Spleen (tissue), 13 donors: ENCODE measurements at places on chromosomes 2 and 18. TPM values are rescaled to one million over a fixed set of nuclear protein-coding genes. Genes with fewer than 3 reads are reported as not detected.
A peak's percentile ranks its signal among the peaks of the same experiment; 100 is the strongest.

Gene FASTKD1
- polyA plus RNA-seq, result 28.7 TPM

DNA sequence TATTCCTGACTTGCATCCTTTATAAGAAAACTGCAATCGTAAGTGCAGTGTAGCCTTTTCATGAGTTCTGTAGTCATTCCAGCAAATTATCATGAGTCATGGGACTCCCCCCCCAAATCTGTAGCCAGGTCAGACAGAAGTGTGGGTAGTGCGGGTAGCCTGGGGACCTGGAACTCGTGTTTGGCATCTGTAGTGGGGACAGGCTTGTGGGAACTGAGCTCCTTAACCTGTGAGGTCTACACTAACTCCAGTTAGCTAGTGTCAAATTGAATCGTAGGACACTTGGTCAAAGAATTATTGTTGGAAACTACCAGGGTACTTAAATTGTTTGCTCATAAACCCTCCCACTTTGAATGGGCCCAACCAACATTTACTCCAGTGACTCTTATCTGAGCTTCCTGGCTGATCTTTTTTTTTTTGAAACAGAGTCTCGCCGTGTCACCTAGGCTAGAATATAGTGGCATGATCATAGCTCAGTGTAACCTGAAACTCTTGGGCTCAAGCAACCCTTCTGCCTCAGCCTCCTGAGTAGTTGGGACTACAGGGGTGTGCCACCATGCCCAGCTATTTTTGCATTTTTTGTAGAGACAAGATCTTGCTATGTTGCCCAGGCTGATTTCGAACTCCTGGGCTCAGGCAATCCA lies 12.4 kb downstream of the PFN4 start:
- H3K27me3 ChIP-seq, result no peaks in the 10 kb centered on the region
- no peak overlapping the region for H3K27ac ChIP-seq
- no peak overlapping the region for H3K4me3 ChIP-seq
- DNase-seq, result no peak
- no peaks in the 10 kb centered on the region for H3K36me3 ChIP-seq

Gene GALR1
- polyA plus RNA-seq, result not detected

DNA sequence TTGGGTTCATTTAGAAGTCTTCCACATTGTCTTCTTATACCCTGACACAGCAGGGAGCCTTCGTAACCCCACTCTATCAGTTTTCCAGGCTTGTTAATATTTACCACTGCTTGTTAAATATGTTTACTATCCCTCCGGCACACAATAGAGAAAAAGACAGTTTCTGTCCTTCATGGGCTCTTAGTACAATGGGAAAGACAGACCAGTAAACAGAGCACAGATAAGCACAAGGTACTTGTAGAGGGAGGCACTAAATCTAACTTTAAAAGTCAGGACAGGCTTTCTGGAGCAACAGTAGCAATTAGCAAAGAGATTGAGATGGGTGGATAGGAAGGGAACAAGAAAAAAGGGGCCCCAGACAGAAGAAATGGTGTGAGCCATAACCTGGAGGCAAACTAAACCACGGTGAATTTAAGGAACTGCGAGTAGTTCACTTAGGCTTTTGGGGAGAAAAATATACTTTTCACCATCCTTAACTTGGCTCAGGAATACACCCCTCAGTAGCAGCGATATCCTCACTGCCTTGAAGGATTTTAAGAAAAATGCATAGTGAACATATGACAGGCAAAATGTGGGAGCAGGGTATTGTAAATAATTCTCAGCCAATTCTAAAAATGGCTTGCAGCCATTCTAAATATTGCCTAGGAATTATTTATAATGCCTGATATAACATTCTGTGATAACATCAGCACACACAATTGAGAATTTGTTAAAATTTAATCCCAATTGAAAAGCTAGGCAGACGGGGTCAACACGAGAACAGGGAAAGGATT lies 383.7 kb downstream of the CDH2 start:
- no peak overlapping the region for H3K4me3 ChIP-seq
- H3K27me3 ChIP-seq, result no peaks in the 10 kb centered on the region
- no peak for DNase-seq
- H3K36me3 ChIP-seq, result no peaks in the 10 kb centered on the region
- H3K27ac ChIP-seq, result no peak overlapping the region

DNA sequence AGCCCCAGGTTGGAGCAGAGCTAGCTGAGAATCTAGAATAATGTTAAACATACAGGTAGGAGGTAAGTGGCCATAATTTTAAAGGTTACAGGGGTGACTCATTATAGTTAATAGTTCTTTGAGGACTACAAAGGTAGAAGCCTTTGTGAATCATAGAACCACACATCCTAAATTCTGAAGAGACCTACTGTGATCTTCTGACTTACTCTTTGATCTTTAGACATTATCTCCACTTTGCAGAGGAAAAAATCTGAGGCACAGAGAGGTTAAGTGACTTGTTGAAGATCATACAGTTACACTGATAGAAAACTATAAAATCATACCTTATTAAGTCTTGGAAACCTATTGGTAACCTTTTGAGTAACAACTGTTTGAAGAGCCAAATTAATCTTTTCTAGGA lies 1051.3 kb upstream of the NRXN1 start:
- H3K4me3 ChIP-seq, result no peak overlapping the region
- DNase-seq, result no peak
- no peaks in the 10 kb centered on the region for H3K4me1 ChIP-seq
- H3K27ac ChIP-seq, result no peak overlapping the region

GRCh38 chr2:238106698-238107524 lies 6.8 kb downstream of the ESPNL start:
- no peaks in the 10 kb centered on the region for H3K27me3 ChIP-seq
- no peak overlapping the region for H3K4me3 ChIP-seq
- DNase-seq, result peak; percentile 84
- H3K36me3 ChIP-seq, result no peaks in the 10 kb centered on the region
- H3K4me1 ChIP-seq, result peaks cover 23% of the 10 kb centered on the region
- H3K27ac ChIP-seq, result peak overlapping the region; percentile 34

- H3K4me3 ChIP-seq, result peak overlapping the region; percentile 8
- H3K36me3 ChIP-seq, result no peaks in the 10 kb centered on the region
- H3K27me3 ChIP-seq, result peaks cover 69% of the 10 kb centered on the region
These were observed 651 bp upstream of the ZNF521 start for GRCh38 chr18:25352629-25353005.

DNA sequence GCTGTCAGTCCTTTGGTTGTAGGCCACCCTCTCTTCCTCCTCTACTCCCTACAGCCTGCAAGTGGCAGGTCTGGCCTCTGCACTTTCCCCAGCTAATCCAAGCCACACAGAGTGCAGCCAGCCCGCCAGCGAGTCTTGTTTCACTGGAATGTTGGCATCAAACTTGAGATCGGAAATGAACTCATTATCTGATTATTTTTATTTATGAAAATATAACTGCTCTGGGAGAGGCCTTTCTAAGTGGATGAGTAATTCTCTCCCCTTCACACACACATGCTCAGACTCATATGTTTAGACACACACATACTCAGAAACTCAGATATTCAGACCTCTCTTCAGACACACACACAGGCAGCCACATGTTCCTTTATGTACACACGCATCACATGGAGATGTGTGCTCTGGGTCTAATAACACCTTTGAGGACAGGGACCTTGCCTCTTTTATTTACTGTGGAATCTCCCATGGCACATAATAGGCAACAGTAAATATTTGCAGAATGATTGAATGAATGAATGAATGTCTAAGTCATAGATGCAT lies 151.3 kb downstream of the ZFP36L2 start:
- peak overlapping the region; percentile 76 for H3K27ac ChIP-seq
- DNase-seq, result peak; percentile 71
- H3K4me3 ChIP-seq, result no peak overlapping the region
- no peaks in the 10 kb centered on the region for H3K36me3 ChIP-seq

DNA sequence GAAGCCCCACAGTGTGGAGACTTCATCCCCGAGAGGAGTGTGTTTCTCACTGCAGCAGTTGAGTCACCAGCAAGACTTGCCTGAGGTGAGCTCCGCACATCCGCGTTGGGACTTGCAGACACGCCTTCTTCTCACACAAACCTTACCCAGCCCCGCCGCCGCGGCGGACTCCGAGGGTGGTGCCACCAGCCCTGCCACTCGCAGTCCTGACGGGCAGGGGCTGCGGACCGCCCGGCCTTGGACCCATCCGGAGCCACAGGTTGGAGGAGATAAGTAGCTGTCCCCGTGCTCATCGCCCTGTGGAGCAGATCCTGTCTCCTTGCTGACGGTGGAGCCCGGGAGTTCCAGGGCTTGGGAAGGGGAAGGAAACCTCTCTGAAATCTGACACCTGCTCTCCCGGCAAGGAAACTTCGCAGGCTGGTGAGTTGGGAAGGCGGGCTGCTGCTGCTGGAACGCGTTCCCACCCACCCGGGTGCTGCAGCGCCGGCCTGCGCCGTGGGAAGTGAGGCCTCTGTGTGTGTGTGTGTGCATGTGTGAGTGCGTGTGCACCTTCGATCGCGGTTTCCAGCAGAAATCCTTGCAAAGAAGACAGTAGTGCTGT lies at the start of gene RAB27B:
Gene RAB27B, plus strand, starts transcription at position 197 of the 601 bp plus-strand sequence. CDS start 49,109 bp downstream, outside the sequence.
- DNase-seq, result peak; percentile 91
- H3K27ac ChIP-seq, result peak within 1 kb of the TSS; percentile 81
- H3K36me3 ChIP-seq, result no peaks in the 10 kb centered on the region
- peaks cover 13% of the 10 kb centered on the region for H3K4me1 ChIP-seq
- H3K27me3 ChIP-seq, result peaks cover 17% of the 10 kb centered on the region
- peak within 1 kb of the TSS; percentile 32 for H3K4me3 ChIP-seq

DNA sequence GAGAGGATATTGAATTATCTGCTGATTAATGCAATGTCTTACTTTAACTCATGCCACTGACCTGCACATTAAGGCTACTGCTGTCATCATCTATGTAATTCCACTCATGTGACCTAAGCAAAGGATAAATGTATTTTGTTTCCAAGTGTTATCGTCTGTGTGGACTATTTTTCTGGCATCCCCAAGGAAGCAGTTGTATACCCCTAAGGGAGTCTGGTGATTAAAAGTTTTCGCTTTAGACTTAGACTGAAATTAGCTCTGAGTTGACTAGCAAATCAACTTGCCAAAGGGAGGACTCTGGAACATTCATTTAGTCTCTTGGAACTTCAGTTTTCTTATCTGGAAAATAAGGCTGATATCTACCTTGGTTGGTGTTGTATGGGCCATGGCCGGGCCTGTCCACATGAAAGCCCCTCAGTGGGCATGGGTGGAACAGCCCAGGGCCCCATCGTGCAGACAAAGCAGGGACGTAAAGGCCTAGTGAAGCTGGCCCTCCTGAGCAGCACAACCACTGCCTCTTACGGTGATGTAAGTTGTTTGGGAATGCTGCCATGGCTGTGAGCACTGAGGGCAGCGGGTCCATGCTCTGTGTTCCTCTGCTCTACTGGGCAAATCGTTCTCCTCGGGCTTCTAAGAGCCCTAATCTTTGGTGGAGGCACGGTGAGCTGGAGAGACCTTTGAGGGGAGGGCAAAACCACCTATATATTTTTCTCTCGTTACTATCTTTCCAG lies 144.4 kb upstream of the RNF152 start:
- no peak for DNase-seq
- H3K4me1 ChIP-seq, result no peaks in the 10 kb centered on the region
- H3K4me3 ChIP-seq, result no peak overlapping the region
- no peaks in the 10 kb centered on the region for H3K36me3 ChIP-seq
- H3K27ac ChIP-seq, result no peak overlapping the region

- DNase-seq, result no peak
- no peak overlapping the region for H3K27ac ChIP-seq
- H3K4me1 ChIP-seq, result no peaks in the 10 kb centered on the region
These were observed 111.7 kb downstream of the BABAM2 start for GRCh38 chr2:28002181-28002580.

Gene SPC25
- 2.8 TPM for polyA plus RNA-seq

DNA sequence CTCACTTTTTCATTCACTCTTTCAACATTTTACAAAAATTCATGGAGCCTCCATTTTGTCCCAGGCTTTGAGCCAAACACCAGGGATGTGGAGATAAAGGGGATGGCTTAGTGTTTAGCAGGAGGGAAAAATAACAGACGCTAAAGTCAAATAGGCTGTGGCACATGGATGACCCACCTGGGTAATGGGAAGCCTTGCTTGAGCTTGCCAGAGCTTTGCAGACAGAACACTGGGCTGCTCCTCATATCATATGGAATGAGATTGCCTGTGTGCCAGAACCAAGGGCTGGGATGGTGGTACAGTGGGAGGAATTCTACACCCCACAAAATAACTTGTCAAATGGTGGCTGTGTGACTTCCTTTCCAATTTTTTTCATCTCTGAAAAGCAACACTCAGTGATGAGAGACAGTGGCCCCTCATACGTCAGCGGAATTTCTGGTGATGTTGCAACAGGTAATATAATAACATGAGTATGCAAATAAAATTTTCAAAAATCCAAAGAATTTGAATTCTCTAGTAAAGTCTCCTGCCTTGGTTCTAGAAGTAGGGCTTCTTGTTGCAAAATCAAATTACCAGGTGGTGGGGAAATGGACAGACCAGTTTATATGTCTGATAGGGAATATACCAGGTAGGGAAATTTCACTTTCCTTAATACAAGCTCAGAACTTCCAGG lies 252.9 kb downstream of the CLIP4 start:
- no peak overlapping the region for H3K4me3 ChIP-seq
- no peaks in the 10 kb centered on the region for H3K27me3 ChIP-seq
- H3K4me1 ChIP-seq, result no peaks in the 10 kb centered on the region
- DNase-seq, result no peak
- no peaks in the 10 kb centered on the region for H3K36me3 ChIP-seq

Gene SNRPD1
- polyA plus RNA-seq, result 27.0 TPM

DNA sequence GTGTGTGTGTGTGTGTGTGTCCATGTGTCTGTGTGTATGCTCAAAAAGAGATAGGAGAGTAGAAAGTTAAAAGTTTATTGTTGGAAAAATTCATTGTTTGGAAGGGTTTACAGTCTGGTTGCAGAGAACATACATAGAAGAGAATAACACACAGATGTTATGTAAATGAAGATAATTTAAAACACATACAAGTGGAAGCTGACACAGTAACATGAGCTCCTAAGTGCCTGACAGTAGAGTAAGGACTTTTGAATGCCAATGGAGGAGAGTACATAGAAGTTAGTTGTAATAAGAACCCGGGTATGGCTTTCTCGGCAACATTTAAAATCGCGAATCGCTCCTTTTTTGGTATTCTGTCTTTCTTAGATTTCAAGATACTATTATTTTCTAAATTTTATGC lies 137.0 kb upstream of the FANCL start:
- no peaks in the 10 kb centered on the region for H3K36me3 ChIP-seq
- DNase-seq, result no peak
- H3K27me3 ChIP-seq, result no peaks in the 10 kb centered on the region
- no peak overlapping the region for H3K4me3 ChIP-seq
- no peaks in the 10 kb centered on the region for H3K4me1 ChIP-seq
- no peak overlapping the region for H3K27ac ChIP-seq

Gene WDR35
- polyA plus RNA-seq, result 2.1 TPM
